NCI-H1694 treated with DMSO at 0.1 percent for 48 hours (cell line): ENCODE measurements at places on chromosomes 6 and 20.

GRCh38 chr20:967796-968742, 34.0 kb downstream of the RSPO4 start:
- no peak for DNase-seq

DNA sequence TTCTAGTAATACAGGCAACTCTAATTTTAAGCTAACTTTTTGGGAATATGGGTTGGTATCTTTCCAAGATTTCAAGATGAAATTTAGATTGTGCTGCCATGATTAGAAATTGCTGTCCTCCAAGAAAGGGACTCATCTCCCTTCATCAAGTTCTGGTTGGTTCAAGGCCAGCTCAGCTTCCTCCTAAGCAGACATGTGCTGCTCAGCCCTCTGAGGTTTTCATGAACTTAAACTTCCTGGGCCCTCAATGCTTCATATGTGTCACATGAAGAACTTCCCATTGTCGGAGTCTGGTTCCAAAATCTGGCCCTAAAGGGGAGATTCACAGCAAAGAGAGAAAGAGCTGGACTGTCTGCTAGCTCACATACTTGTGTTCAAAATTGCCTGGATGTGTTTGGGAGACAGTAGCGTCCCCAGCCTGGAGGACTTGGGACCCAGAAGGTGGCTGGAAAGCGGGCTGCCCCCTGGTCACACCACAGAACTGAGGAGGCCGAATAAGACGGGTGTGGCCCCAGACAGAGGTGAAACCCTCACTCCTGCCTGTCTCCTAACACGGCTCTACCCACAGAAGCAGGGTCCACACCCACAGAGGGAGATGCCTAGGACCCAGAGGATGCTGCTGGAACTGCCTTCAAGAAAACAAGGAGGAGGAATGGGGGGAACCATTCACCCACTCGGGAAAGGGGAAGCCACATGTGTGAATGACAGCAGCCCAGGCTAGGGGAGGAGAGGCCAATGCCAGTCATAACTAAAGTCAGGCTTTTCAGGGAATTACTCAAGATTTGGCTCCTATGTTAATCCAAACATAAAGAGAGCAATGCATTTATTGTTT, 54.3 kb upstream of the GPR31 start:
- DNase-seq, result no peak

DNA sequence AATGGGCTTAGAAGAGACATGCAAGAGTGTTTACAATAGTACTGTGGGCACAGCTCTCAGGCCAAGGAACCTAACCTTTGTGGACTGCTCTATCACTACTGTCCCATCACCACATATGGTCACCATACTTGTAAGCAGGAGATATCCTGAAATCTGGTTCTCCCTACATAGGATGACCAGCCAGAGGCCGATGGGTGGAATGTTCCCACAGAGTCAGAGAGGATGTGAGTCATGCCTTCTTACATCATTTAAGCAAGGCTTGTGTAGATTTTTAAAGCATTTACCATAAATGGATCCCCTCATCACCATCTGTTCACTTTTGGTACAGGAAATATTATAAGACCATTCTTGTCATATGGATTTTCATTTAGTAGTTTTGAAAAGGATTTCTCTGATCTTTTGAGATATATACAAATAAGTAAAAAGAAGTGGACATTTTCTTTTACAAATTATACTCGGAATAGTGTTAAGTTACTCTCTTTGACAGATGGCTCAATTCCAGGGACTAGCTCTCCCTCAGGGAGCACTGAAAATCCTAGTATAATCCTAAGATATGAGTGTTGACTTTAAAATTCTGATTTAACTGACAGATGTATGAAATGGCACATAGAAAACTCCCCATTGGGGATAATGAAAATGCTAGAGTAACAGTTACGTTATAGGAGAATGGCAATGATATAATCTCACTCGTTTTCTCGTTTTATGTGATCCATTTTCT, 6.6 kb downstream of the HTR1B start:
- no peak for DNase-seq

DNA sequence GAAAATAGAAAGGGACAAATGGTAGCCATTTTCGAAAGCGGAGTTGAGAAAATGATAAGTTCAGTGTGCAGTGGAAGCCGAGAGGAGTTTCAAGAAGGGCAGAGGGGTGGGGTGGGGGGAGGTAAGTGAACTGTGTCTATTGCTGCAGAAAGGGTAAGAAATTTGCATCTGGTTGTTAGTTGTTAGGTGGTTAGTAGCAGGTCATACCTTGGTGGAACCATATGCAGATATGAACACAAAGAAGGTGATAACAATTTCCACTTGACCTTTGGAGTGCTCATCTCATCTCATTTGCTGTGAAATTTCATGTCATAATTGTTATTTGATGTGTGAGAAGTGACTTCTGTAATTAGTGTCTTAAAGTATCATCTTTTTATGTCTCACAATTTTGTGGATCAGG, 288.2 kb downstream of the QKI start:
- no peak for DNase-seq

GRCh38 chr6:106147476-106147875, 61.3 kb downstream of the PRDM1 start:
- no peak for DNase-seq

DNA sequence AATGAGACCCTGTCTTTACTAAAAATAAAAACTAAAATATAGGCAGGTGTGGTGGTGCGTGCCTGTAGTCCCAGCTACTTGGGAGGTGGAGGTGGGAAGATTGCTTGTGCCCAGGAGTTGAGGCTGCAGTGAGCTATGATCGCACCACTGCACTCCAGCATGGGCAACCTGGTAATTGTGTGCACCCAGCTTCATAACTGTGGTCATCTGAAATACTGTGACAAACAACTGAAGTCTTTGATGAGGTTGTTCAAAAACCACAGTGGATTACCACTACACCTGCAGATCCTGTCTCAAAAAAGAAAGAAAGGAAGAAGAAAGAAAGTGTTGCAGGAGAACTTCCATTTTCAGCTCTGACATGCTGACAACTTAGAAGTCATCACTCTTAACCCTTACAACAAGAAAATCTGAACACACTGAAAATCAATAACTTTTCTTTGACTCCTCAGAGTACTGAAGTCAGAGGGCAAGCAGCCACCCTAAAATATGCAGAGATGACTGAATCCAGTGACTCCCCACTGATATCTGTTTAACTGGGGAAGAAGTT, 13.8 kb upstream of the ZBP1 start:
- no peak for DNase-seq

- no peak for DNase-seq
Observed at GRCh38 chr20:34472246-34472925, 43.8 kb upstream of the DYNLRB1 start.

GRCh38 chr6:107894809-107895396, 63.1 kb downstream of the SEC63 start:
- no peak for DNase-seq

GRCh38 chr6:5025911-5026819, 22.3 kb upstream of the RPP40 start:
- DNase-seq, result no peak

GRCh38 chr6:109515781-109516409, 32.9 kb upstream of the ZBTB24 start:
- no peak for DNase-seq

DNA sequence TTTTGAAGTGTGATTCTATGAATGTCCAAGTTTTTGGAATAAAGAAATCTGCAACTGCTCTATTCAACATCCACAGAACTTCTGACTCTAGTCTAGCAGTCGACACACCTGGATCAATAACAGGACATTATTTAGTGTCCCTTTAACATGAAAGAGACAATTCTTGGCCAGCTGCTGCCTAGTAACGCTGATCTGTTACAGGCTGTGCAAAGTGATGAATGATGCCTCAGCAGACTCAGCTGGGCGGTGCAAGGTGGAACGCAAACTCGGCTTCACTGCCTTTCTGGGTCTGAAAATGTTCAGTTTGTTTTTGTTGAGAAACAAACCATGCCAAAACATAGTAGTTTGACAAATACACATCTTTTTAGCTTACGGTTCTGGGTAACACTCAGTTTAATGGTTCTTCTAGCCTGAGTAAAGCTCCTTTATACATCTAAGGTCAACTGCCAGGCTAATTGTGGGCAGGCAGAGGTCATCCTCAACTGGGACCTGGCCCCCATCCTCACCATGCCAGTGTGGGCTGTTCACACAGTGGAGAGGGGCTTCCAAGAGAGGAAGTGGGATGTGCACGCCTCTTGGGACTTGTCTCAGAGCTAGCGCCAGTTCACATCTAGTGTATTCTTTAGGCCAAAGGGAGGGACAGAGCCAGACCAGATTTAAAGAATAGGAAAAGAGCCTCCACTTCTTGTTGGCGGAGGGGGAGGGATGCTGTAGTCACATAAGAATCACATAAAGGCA, 879.7 kb downstream of the QKI start:
- DNase-seq, result no peak

DNA sequence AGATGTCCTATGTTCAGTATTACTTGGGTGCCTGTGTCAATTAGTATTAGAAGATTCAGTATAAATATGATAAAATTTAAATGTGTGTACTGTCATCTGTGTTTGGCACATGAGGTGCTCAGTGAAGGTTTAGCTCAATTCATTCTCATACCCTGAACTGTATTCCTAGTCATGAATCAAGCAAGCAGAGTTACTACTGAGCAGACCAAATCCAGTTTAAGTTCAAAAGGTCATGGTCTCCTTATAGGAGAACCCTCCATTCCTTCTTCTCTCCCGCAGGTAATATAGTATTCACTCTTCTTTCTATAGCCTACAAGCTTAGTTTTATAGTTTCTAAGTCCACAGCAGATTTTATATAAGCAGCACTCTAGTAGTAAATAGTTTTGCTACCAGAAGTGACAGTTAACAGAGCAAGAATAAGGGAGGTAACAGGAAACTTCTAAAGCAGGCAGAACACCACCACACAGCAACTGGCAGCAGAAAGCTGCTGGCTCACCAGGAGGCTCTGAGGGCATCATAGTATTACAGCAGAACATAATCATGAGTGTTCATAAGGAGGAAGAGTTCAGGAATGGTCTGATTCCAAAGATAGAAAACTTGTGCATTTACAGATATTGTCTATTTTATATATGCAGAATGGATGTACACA, 133.2 kb downstream of the SLC16A10 start:
- no peak for DNase-seq

DNA sequence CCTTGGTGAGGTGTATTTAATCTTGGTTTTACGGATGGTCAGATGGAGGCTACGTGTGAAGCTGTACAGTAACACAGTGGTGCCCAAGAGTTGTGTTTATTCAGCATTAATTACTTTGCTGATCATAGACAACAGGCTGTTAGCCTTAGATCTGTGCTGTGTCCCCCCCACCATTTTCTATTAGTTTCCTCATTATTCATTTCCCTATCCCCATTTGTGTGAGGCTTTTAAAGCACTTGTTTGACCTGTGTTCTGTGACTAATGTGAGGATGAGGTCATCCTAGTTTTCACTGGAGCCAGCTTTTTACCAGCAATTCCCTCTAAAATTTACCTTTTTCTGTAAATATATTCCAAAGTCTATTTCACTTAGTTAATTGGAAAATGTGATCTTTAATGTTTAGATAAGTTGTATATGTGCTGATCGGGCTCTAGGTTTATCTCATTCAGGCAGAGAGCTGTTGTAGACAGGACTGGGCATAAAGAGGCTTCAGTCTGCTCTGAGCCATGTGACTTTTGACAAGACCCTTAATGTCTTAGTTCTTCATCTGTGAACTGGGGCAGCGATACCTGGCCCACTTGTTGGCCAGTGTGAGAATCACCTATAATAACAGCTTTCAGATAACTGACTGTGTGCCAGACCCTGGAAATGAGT, 8.4 kb downstream of the MAPRE1 start:
- no peak for DNase-seq

GRCh38 chr6:46903175-46903574, 18.6 kb downstream of the ADGRF5 start:
- no peak for DNase-seq

DNA sequence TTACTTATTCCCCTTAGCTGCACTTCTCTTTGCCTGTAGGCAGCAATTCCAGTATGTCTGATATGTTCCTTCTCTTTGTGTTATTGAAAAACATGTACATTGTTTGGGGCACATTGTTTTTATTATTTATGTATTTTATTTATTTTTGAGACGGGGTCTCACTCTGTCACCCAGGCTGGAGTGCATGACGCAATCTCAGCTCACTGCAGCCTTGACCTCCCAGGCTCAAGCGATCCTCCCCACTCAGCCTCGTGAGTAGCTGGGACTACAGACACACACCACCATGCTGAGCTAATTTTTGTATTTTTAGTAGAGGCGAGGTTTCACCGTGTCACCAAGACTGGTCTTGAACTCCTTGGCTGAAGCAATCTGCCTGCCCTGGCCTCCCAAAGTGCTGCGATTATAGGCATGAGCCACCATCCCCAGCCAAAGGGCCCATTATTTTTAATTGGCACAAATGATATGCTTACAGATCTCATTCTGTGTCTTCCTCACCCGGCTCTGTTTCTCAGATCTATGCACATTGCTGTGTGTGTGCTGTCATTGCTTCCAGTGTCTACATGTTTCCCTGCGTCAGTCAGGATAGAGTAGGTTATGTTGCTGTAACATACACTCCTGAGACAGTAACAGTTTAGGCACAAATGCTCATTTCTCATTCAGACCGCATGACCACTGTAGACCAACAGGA, 54.1 kb upstream of the NELFCD start:
- DNase-seq, result no peak

DNA sequence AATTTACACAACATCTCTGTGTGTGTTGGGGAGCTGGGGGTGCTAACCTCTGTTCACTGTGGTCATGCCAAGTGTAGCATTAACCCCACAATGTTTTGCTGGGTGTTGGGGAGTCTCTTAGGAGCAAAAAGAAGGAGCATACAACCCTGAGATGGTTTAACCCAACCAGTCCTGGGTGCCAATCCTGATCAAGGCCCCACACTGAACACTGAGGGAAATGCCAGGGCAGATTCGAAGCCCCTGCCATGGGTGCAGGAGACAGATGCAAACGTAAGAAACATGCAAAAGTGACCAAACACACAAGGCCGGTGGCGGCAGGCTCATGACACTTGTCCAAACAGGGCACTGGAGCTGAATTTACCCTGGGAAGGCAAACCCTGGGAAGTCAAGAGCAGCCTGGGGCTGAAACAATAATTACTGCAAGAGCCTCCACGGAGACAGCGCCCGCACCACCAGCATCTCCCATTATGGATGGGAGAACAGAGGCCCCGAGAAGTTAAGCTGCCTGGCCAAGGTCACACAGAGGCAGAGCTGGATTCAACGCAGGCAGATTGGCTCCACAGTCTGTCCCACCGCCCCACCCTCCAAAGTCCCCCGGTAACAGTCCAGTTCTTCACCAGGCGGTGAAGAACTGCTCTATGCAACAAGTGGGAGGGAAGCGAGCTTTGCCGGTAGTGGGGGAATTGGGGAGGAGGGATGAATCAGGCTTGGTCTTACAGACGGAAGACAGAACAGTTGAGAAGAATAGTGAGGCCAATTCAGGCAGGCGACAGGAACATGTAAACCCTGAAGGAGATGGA, 8.5 kb downstream of the ACSS1 start:
- no peak for DNase-seq

GRCh38 chr6:17161076-17161475, 59.2 kb downstream of the STMND1 start:
- DNase-seq, result no peak
